Left renal cortex interstitium (tissue), 4 donors: ENCODE measurements at places on chromosomes 13 and 19. TPM values are rescaled to one million over a fixed set of nuclear protein-coding genes. Genes with fewer than 3 reads are reported as not detected.

Gene PLK5
- polyA plus RNA-seq = 0.44 TPM

Gene RFPL4A
- not detected for polyA plus RNA-seq

Gene ZGLP1
- polyA plus RNA-seq = 2.8 TPM

Gene RDH8
- not detected for polyA plus RNA-seq

Gene DNAAF3
- polyA plus RNA-seq = 9.3 TPM

Gene MYO1F
- polyA plus RNA-seq = 4.3 TPM

Gene C19orf73
- 0.86 TPM for polyA plus RNA-seq

DNA sequence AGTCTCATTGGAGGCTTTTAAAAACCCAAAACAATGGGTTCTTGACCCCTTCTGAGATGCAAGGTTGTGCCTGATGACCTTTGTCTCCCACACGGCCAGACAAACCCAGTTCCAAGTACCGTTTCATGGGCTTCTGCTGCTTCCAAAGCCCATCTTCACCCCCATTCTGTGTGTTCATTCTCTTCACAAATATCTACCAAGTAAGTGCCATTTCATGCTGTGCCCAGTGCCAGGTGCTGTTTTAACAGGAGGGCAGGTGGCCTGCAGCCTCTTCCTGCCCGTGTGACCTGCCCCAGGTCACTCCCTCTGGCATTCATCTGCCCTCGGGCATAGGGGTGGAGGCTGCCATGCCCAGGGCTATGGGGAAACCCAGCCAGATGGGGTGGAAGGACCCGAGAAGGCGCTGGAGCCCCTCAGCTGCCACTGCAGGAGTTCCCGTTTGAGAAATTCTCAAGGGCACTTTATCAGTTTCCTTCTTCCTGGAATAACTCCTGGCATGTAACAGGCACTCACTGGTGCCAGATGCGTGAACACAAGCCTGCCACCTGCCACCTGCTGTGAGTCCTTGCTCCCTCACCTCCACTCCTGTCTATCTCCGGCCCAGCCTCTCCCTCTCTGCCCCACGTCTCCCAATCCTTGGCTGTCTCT, 12.5 kb downstream of the CAPN12 start:
- DNase-seq = no peak

- peak; percentile 73 for DNase-seq
Measured at GRCh38 chr19:4851551-4852290, 15.7 kb downstream of the PLIN3 start.

DNA sequence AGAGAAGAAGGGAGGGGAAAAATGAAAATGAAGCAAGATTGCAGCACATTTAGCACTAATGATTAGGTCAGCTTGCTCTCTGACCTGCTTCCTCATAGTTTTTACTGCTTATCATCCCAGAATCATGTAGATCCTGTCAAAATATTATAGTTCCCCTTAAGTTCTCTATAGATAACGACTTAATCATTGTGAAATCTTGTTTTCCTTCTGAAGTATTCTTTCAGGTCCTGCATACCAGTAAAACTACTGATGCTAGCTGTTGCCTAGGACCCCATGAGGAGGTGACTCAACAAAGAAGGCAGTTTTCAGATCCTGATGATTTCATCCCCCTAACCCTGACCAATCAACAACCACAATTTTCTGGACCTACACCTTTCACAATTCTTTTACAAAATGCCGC, 1131.7 kb downstream of the SLITRK5 start:
- DNase-seq = no peak

GRCh38 chr13:45372189-45373161, 31.5 kb upstream of the TPT1 start:
- peak; percentile 45 for DNase-seq

- no peak for DNase-seq
Measured at GRCh38 chr13:49450105-49450819, 6.2 kb downstream of the SETDB2 start.

DNA sequence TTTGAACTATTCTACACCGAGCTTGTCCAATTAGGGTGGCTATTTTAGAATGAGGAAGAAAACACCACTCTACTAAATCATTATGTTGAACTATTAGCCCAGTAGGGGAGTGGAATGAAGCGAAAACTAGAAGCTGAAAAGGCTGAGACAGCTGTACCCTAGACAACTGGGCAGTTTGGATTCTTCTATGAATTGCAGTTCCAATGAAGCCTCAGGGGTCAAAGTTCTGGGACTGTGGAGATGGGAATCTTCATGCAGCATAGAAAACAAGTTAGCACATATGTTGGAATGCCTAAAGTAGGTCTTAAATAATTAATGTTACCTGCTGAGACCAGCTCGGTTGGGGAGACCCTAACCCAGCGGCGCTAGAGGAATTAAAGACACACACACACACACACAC, 62.7 kb upstream of the ZNF726 start:
- DNase-seq = no peak

- DNase-seq = no peak
Measured at GRCh38 chr13:49443357-49443703, 534 bp downstream of the CAB39L start.

- DNase-seq = no peak
Measured at GRCh38 chr19:17049711-17050280, 23.2 kb upstream of the CPAMD8 start.

GRCh38 chr13:42173789-42174343, 98.1 kb upstream of the AKAP11 start:
- no peak for DNase-seq

GRCh38 chr13:88745011-88745410, 1073.8 kb downstream of the SLITRK5 start:
- DNase-seq = no peak

- DNase-seq = no peak
Measured at GRCh38 chr13:91960947-91961346, 562.5 kb downstream of the GPC5 start.

GRCh38 chr13:92913840-92914239, 312.8 kb upstream of the GPC6 start:
- DNase-seq = no peak

GRCh38 chr13:78468621-78469020, 134.7 kb downstream of the POU4F1 start:
- DNase-seq = no peak

DNA sequence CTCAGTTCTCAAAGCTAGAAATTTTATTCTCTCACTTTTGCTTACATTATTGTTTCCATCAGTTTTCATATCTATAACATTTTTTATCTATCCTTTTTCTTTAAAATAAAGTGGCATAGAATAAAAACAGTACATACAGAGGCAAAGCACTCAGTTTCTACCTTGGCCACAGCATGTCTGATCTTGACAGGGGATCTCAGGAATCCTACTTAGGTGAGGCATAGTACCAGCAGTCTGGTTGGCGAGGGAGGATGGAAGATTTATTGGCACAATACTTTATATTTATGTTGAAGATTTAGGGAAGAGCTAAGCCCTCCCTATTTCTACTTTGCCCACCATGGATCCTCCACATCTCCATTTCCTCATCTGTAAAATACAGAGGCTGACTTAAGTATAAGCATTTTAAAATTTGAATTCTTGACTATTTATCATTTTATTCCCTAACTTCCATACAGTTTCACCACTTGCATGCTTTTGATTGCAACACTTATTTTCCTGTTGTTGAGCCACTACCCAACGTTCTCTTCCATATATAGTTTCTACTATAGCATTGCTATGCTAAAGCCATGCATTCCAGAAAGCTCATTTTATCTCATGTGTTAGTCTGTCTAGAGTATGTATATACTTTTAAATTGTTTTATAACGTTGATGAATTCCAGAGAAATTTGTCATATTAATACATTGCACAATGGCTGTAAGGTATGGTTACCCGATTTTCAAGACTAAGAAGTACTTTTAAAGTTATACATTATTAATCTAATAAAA, 506.7 kb downstream of the KCTD12 start:
- no peak for DNase-seq

DNA sequence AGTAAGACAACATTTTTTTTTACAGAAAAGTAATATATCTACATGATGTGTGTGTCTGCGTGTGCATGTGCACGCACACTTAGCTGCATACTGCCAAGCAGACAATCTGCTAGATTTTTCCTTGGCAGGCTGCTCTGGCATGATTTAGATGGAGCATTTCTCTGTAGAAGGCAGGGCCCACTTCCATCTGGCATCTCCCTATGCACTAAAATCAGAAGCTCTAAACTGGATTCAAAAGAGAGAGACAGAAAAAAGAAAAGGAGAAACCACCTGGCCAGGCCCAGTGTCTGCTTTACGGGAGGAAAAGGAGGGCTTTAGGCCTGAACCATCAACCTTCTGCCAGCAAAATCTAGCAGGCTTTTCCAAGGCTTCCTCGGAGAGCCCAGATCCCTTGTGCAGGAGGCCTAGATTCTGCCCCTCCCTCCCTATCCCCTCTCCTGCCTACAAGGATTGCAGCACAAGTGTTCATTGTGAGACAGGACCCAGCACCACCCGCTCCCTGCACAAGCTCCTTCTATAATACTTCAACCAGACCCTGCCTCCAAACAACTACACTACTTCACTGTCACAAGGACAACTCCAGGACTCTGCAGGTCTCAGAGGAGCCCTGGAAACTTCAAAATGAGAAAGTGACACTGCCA, 99.3 kb downstream of the DOCK9 start:
- no peak for DNase-seq

DNA sequence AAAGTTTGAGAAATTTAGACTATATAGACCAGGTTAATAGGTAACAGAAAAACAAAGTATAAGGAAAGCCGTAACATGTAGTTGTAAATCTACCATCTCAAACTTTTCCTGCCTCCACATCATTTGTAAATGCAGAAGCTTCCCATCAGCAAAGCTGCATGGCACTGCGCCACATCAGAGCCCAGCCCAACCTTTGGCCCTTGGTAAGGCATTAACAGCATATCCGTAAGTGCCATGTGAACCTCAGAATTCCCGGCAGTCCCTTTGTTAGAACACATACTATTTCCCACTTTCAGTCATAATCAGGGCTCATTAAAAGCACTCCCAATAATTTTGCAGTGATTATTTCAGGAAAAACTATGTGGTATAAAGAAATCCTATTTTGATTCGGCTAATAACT, 51.6 kb downstream of the MPHOSPH8 start:
- peak; percentile 9 for DNase-seq

GRCh38 chr13:36885901-36886300, 34.1 kb downstream of the SMAD9 start:
- no peak for DNase-seq

DNA sequence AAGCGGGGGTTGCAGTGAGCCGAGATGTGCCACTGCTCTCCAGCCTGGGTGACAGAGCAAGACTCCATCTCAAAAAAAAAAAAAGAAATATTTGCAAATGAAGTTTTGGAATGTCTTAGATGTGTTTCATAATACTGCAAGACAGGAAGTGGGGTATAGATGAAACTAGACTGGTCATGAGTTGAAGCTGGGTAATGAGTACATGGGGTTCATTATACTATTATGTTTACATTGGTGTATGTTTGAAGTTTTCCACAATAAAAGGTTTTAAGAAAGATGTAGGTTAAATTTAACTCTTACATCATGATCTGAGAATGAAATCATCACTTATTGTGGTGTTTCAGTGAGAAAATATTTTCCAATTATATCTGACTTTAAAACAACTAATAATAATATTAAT, 19.0 kb downstream of the FNDC3A start:
- no peak for DNase-seq

- no peak for DNase-seq
Measured at GRCh38 chr19:662207-662961, 630 bp downstream of the RNF126 start.

GRCh38 chr13:59623206-59623915, 540.4 kb downstream of the DIAPH3 start:
- no peak for DNase-seq

- no peak for DNase-seq
Measured at GRCh38 chr13:49022472-49023144, 46.9 kb downstream of the FNDC3A start.

GRCh38 chr19:32555786-32556185, 25.2 kb upstream of the PDCD5 start:
- no peak for DNase-seq

DNA sequence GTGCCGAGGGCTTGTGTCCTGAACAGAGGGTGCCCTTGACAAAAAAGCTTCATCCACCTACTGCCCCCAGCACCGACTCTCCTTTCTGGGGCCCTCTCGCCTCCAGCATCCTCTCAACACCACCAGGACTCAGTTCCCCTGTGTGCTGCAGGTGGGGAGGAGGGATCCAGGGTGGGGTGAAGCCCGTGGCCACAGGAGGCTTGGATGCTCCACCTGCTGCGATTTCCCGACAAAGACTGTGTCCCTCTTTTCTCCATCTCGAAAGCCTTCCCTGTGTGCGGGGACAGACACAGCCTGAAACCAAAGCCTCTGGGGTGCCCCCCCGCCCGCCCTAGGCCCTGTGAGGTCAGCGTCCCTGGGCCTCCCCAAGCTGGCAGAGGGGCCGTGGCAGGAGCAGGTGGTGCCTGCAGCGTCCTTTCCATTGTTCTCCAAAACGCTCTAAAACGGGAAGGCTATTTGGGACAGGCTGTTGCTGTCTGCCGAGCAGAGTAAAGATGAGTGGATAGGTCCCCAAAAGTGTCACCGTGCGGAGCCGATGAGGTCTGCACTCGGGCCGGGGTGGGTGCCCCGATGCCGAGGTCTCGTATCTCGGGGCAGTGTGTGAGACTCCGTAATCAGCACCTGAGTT, 185.7 kb downstream of the PTPRS start:
- no peak for DNase-seq

- DNase-seq = no peak
Measured at GRCh38 chr19:58545286-58546018, 1.6 kb downstream of the TRIM28 start.
